ENCODE measurements at places on chromosomes 5 and 9. TPM values are rescaled to one million over a fixed set of nuclear protein-coding genes. Genes with fewer than 3 reads are reported as not detected.
A peak's percentile ranks its signal among the peaks of the same experiment; 100 is the strongest.

PCDHGA3 gene
- total RNA-seq = not detected

DNA sequence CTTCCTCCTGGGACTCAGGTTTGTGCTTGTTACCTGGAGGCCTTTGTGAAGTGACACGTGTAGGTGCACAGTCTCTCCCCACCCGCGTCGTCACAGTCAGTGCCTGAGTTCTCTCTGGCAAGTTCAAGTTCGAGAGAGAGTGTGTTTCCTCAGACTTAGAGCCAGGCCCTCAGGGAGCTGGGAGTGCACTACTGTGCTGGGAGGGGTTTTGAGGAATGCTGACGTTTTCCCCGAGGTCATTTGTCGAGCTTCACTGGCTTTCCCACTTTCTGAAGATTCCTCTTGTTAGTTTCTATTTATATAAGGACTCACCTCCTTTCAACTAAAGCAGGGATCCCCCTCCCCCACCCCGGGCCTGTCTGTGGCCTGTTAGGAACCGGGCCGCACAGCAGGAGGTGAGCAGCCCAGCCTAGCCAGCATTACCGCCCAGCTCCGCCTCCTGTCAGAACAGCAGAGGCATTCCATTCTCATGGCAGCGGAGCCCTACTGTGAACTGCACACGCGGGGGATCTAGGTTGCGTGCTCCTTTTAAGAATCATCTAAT lies 209.2 kb downstream of the DIRAS2 start:
- H3K36me3 ChIP-seq = no peaks in the 10 kb centered on the region
- H3K27ac ChIP-seq = no peak overlapping the region
- no peaks in the 10 kb centered on the region for H3K4me1 ChIP-seq
- no peak for DNase-seq

- no peak overlapping the region for H3K27ac ChIP-seq
- H3K4me3 ChIP-seq = no peak overlapping the region
- H3K36me3 ChIP-seq = no peaks in the 10 kb centered on the region
- no peaks in the 10 kb centered on the region for H3K4me1 ChIP-seq
- no peak for DNase-seq
These were observed 126.0 kb downstream of the SLIT3 start for GRCh38 chr5:169174923-169175322.

SPINK13 gene
- total RNA-seq = not detected

GRCh38 chr5:17279487-17279886 lies 62.1 kb downstream of the BASP1 start:
- H3K27ac ChIP-seq = no peak overlapping the region
- DNase-seq = no peak
- no peaks in the 10 kb centered on the region for H3K36me3 ChIP-seq

PTGES2 gene
- total RNA-seq = 67.0 TPM

IRX4 gene
- not detected for total RNA-seq

ANKRD18B gene
- total RNA-seq = not detected

SH3PXD2B gene
- total RNA-seq = 0.09 TPM

GRCh38 chr9:97812247-97812543 lies 40.8 kb upstream of the FOXE1 start:
- DNase-seq = no peak
- peaks cover 6% of the 10 kb centered on the region for H3K27me3 ChIP-seq
- H3K4me3 ChIP-seq = no peak overlapping the region
- H3K36me3 ChIP-seq = no peaks in the 10 kb centered on the region

GRCh38 chr5:15807248-15807647 lies 307.3 kb downstream of the FBXL7 start:
- no peaks in the 10 kb centered on the region for H3K27me3 ChIP-seq
- no peaks in the 10 kb centered on the region for H3K36me3 ChIP-seq
- no peak for DNase-seq
- H3K4me1 ChIP-seq = no peaks in the 10 kb centered on the region
- no peak overlapping the region for H3K27ac ChIP-seq
- no peak overlapping the region for H3K4me3 ChIP-seq

DOCK8 gene
- total RNA-seq = 141 TPM

RMI1 gene
- total RNA-seq = 29.0 TPM

ARSI gene
- not detected for total RNA-seq

FCHO2 gene
- 3.9 TPM for total RNA-seq

NMUR2 gene
- not detected for total RNA-seq

- peaks cover 11% of the 10 kb centered on the region for H3K36me3 ChIP-seq
- DNase-seq = no peak
- peaks cover 31% of the 10 kb centered on the region for H3K4me1 ChIP-seq
- H3K27me3 ChIP-seq = no peaks in the 10 kb centered on the region
These were observed 1.8 kb downstream of the MRPL36 start for GRCh38 chr5:1797855-1798254.

DNA sequence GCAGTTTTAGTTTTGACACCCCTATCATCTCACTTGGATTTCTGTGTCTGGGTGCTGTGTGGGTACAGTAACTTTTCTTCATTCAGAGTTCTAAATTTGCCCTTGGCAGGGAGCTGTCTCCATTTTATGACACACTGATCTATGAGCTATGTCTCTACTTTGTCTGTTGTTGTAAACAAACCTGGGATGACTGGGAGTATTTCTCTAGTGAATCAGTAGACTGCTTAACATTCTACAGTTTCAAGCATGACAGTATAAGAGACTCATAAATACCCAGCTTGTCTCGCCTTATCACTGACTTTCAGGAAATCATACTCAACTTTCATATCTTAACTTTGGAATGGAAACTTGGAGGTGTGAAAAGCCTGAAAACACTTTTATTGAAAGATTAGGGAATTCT lies 212.1 kb upstream of the NUDT12 start:
- DNase-seq = no peak
- H3K36me3 ChIP-seq = no peaks in the 10 kb centered on the region
- no peak overlapping the region for H3K4me3 ChIP-seq
- no peak overlapping the region for H3K27ac ChIP-seq
- no peaks in the 10 kb centered on the region for H3K4me1 ChIP-seq
- H3K27me3 ChIP-seq = no peaks in the 10 kb centered on the region

SMIM27 gene
- 16.3 TPM for total RNA-seq

GRCh38 chr5:6634306-6634705 lies 1.1 kb downstream of the SRD5A1 start:
- no peak for DNase-seq
- no peaks in the 10 kb centered on the region for H3K36me3 ChIP-seq
- no peaks in the 10 kb centered on the region for H3K27me3 ChIP-seq
- peaks cover 15% of the 10 kb centered on the region for H3K4me1 ChIP-seq
- no peak overlapping the region for H3K27ac ChIP-seq

- H3K4me1 ChIP-seq = peaks cover 45% of the 10 kb centered on the region
- H3K36me3 ChIP-seq = no peaks in the 10 kb centered on the region
- peak overlapping the region; percentile 63 for H3K27ac ChIP-seq
These were observed 1.2 kb downstream of the TENT4A start for GRCh38 chr5:6714226-6715041.

- H3K27me3 ChIP-seq = no peaks in the 10 kb centered on the region
- peaks cover 4% of the 10 kb centered on the region for H3K36me3 ChIP-seq
- H3K27ac ChIP-seq = no peak overlapping the region
- H3K4me3 ChIP-seq = no peak overlapping the region
- no peaks in the 10 kb centered on the region for H3K4me1 ChIP-seq
- no peak for DNase-seq
These were observed 31.5 kb downstream of the KLF9 start for GRCh38 chr9:70382709-70383605.

UGT3A1 gene
- not detected for total RNA-seq

AGTPBP1 gene
- 27.5 TPM for total RNA-seq

DNA sequence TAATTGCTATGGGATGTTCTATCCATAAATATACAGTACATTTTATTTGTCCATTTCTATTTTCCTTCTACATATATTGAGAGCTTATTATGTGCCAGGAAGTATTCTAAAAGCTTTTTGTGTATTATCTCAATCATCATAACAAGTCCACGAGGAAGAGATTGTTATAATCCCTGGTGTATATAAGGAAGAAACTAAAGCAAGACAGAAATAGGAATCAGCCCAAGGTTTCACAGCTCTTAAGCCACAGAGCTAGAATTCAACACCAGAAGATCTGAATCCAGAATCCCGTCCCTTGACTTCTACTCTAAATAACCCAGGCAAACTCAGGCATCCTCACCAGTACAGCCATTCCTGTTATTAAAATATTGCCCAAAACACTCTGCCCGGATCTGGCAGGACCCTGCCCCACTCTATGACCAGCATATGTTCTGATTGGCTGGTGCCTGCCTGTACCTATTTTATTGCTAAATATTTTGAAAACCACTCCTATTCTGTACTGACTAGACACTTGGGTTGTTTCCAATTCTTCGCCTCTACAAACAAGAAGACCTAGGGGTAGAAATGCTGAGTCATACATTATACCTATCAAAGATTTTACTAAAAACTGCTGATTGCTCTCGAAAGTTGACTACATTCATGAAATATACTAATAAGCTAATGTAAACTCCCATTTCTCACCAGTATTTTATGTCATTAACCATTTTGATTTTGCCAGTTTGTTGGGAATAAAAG lies 297.4 kb downstream of the ENC1 start:
- H3K27ac ChIP-seq = no peak overlapping the region
- no peaks in the 10 kb centered on the region for H3K36me3 ChIP-seq
- H3K27me3 ChIP-seq = no peaks in the 10 kb centered on the region
- H3K4me3 ChIP-seq = no peak overlapping the region

DNA sequence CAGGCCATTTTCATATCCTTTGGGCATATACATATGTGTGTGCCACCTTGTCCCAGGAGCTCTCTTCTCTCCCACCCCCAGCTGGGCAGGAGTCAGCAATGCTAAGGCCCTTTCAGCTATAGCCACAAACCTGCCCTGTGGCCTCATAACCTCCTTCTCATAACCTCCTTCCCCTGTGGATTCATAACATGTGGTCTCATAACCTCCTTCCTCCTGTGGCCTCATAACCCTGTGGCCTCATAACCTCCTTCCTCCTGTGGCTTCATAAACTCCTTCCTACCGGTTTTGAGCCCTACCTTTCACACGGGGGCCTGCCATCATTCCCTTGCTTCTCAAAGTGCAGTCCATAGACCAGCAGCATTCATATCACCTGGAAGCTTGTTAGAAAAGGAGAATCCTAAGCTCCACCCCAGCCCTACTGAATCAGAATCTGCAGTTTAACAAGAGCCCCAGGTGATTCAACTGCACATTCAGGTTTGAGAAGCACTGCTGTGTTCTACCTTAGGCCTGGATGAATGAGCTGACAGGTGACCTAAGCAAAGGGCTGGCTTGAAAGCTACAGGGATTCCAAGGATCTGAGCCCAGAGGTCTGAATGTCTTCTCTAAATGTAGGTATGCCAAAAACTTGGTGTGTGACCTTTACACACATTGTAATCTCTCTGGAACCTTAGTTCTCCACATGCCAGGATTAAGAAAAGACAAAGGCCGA lies 41.9 kb upstream of the PLPP6 start:
- no peak overlapping the region for H3K27ac ChIP-seq
- H3K27me3 ChIP-seq = peaks cover 5% of the 10 kb centered on the region
- H3K4me3 ChIP-seq = no peak overlapping the region
- no peak for DNase-seq
- H3K36me3 ChIP-seq = no peaks in the 10 kb centered on the region
- peaks cover 13% of the 10 kb centered on the region for H3K4me1 ChIP-seq

IL7R gene
- 289 TPM for total RNA-seq

FBXW11 gene
- total RNA-seq = 46.9 TPM

GRCh38 chr5:159678657-159679392 lies 237.5 kb upstream of the ADRA1B start:
- H3K27me3 ChIP-seq = no peaks in the 10 kb centered on the region
- no peak overlapping the region for H3K4me3 ChIP-seq
- no peak for DNase-seq
- no peaks in the 10 kb centered on the region for H3K36me3 ChIP-seq
- no peaks in the 10 kb centered on the region for H3K4me1 ChIP-seq

CDO1 gene
- not detected for total RNA-seq

DNA sequence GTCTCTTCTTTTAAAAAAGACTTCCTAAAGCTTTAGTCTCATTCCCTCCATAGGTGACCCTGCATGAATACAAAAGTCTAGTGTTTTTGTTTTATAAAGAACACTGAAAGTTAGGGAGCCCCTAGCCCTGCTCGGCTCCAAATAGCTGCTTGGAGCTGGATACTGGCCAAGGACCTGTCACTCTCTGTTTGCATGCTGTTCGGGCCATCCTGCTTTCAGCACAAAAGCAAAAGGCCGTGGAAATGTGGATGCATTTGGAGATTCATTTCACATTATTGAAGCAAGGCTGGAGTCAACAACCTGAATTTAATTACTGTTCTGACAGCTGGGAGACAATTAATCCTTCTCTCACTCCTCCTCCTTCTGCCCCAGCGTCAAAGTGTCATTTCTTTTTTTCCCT lies 151.7 kb upstream of the NMUR2 start:
- DNase-seq = no peak
- no peaks in the 10 kb centered on the region for H3K36me3 ChIP-seq
- H3K4me3 ChIP-seq = no peak overlapping the region

- DNase-seq = no peak
- H3K4me1 ChIP-seq = no peaks in the 10 kb centered on the region
- H3K27ac ChIP-seq = no peak overlapping the region
- no peak overlapping the region for H3K4me3 ChIP-seq
These were observed 379.7 kb downstream of the PSAT1 start for GRCh38 chr9:78676623-78677022.

DNA sequence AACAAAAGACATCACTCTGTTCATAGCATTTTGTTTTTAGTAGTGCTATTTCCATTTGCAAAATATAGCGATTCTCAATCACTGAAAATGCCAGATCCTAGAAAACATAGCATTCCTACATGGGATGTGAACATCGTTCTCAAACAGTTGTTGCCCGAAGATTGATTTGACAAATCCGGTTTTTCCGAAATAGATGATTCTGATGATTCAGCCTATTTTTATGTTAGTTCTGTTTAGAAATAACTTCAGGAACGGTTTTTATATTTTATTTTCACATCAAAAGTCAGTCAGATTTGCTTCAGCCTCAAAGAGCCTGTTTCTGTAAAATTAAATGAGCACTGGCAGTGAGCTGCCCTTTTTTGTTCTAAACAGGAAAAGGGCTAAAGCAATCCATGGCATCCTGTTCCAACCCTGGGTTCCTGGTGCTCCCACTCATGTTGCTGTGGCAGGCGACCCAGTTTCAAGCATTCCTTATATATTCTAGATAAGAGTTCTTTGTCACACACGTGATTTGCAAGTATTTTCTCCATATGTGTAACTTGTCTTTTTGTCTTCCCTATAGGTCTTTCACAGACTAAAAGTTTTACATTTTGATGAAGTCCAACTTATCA lies 14.2 kb upstream of the PSIP1 start:
- no peaks in the 10 kb centered on the region for H3K36me3 ChIP-seq
- no peak overlapping the region for H3K4me3 ChIP-seq
- no peak for DNase-seq

- H3K27ac ChIP-seq = no peak overlapping the region
- no peak overlapping the region for H3K4me3 ChIP-seq
- no peaks in the 10 kb centered on the region for H3K4me1 ChIP-seq
These were observed 237.6 kb upstream of the RGMB start for GRCh38 chr5:98535901-98536300.

Data from CD8-positive, alpha-beta memory T cell (primary cell).